A549 treated with Hydrocortisone at 1 μM for 4 hours (cell line): ENCODE measurements at places on chromosomes 1 and 21. TPM values are rescaled to one million over a fixed set of nuclear protein-coding genes. Genes with fewer than 3 reads are reported as not detected.

The HAO2 gene
- total RNA-seq = 0.05 TPM in 1 of 5 replicates, not detected in the others

The TAS1R1 gene
- not detected in 5 replicates for total RNA-seq

The LCE1C gene
- not detected in 5 replicates for total RNA-seq

The ILDR2 gene
- 0.01 to 0.06 TPM (median 0.02 TPM) in 4 of 5 replicates, not detected in the other for total RNA-seq

The CLDN14 gene
- not detected in 5 replicates for total RNA-seq

The IL24 gene
- 0.25 to 0.61 TPM (median 0.54 TPM) in 5 replicates for total RNA-seq

The RXRG gene
- 0.05 TPM in 1 of 5 replicates, not detected in the others for total RNA-seq

The ANGPTL3 gene
- total RNA-seq = not detected in 5 replicates

The ELF3 gene
- total RNA-seq = 112 to 157 TPM (median 146 TPM) in 5 replicates

The WDR3 gene
- 24.1 to 39.9 TPM (median 28.8 TPM) in 5 replicates for total RNA-seq

The PIGR gene
- total RNA-seq = 0.01 to 0.05 TPM (median 0.03 TPM) in 3 of 5 replicates, not detected in the others

The NR5A2 gene
- 2.4 to 4.4 TPM (median 3.5 TPM) in 5 replicates for total RNA-seq

The CRABP2 gene
- total RNA-seq = 7.2 to 12.0 TPM (median 7.8 TPM) in 5 replicates

The RPL22 gene
- total RNA-seq = 263 to 490 TPM (median 455 TPM) in 5 replicates

The GJC2 gene
- total RNA-seq = 0.29 to 0.51 TPM (median 0.39 TPM) in 5 replicates

The AIRE gene
- total RNA-seq = not detected in 5 replicates

The E2F2 gene
- total RNA-seq = 2.5 to 2.9 TPM (median 2.6 TPM) in 5 replicates

The C2CD2 gene
- total RNA-seq = 5.7 to 7.9 TPM (median 6.5 TPM) in 5 replicates

The FAM78B gene
- 0.24 to 0.39 TPM (median 0.34 TPM) in 5 replicates for total RNA-seq
